Mesendoderm (in vitro differentiated cells): ENCODE measurements at places on chromosomes 13 and 19.

GRCh38 chr13:106561551-106562170 is 6.3 kb downstream of the ARGLU1 start:
- H3K27ac ChIP-seq: no peak overlapping the region
- peak; percentile 30 for DNase-seq
- peaks cover 20% of the 10 kb centered on the region for H3K4me1 ChIP-seq

- H3K27ac ChIP-seq: no peak overlapping the region
- peak; percentile 75 for DNase-seq
Observed at GRCh38 chr19:48842789-48843162, 6.5 kb upstream of the HSD17B14 start.

DNA sequence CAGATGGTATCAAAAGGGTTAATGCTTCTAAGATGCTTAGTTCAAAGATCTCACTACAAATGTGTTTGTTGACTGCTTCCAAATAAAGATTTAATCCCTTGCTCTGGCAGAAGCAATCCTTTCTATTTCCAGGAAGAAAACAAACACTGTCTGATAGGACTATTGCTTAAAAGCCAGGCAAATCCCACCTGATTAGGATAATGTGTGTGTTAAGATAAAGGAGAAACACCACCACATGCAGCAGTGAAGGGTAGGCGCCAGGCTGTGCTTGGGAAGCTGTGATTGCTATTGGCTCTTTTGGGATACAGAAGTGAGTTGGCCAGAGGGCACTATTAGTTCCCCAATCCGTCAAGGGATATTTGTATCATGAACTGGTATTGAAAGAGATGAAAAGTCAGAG is 62.8 kb upstream of the LRCH1 start:
- H3K4me1 ChIP-seq: peaks cover 13% of the 10 kb centered on the region
- no peak overlapping the region for H3K27ac ChIP-seq
- DNase-seq: peak; percentile 94

DNA sequence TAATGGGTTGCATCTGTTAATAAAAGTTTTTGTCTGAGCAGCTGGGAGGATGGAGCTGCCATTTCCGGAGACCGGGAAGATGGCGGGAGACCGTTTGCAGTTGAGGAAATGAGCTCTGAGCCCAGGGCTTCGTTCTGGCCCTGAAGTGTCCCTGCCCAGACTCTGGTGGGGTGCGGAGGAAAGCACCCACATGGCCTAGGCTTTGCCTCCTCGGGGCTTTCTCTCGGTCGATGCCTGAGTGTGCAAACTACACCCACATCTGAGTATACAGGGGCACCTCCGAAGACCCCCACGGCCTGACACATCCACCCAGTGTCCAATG is 15.6 kb upstream of the NANOS3 start:
- H3K36me3 ChIP-seq: no peaks in the 10 kb centered on the region
- no peak for DNase-seq
- no peaks in the 10 kb centered on the region for H3K27me3 ChIP-seq
- no peak overlapping the region for H3K4me3 ChIP-seq
- no peak overlapping the region for H3K27ac ChIP-seq

GRCh38 chr19:32197896-32198882 is 147.2 kb upstream of the ZNF507 start:
- no peak for DNase-seq
- no peak overlapping the region for H3K4me3 ChIP-seq
- no peak overlapping the region for H3K27ac ChIP-seq
- H3K27me3 ChIP-seq: no peaks in the 10 kb centered on the region
- H3K4me1 ChIP-seq: no peaks in the 10 kb centered on the region
- H3K36me3 ChIP-seq: no peaks in the 10 kb centered on the region

DNA sequence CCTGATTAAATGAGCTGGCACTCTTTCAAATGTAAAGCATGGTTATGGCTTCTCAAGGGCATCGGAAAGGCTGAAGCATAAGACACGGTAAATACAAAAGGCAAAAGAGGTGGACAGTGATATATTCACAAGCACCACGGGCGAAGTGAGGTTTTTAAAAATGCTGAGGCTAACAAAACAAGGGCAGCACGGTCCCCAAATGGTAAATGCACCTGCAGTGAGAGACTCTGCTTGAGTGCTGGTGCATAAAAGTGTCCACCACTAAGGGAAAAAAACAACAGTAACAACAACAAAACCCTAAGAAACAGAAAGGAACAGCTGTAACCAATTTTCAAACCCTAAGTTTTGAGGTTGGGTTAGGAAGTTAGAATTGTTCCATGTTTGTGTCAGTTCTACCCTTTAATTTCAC is 234.9 kb downstream of the PCDH9 start:
- DNase-seq: no peak
- H3K4me3 ChIP-seq: no peak overlapping the region
- H3K27ac ChIP-seq: no peak overlapping the region
- H3K27me3 ChIP-seq: no peaks in the 10 kb centered on the region
- no peaks in the 10 kb centered on the region for H3K36me3 ChIP-seq
- no peaks in the 10 kb centered on the region for H3K4me1 ChIP-seq

- peaks cover 14% of the 10 kb centered on the region for H3K4me1 ChIP-seq
- H3K27ac ChIP-seq: no peak overlapping the region
- no peak overlapping the region for H3K4me3 ChIP-seq
- no peaks in the 10 kb centered on the region for H3K36me3 ChIP-seq
- no peaks in the 10 kb centered on the region for H3K27me3 ChIP-seq
Observed at GRCh38 chr13:30033681-30034457, 183.5 kb upstream of the UBL3 start.

- H3K27ac ChIP-seq: no peak overlapping the region
- no peak for DNase-seq
- H3K4me3 ChIP-seq: no peak overlapping the region
- H3K27me3 ChIP-seq: no peaks in the 10 kb centered on the region
- no peaks in the 10 kb centered on the region for H3K36me3 ChIP-seq
- no peaks in the 10 kb centered on the region for H3K4me1 ChIP-seq
Observed at GRCh38 chr13:75375329-75375728, 106.6 kb downstream of the TBC1D4 start.

DNA sequence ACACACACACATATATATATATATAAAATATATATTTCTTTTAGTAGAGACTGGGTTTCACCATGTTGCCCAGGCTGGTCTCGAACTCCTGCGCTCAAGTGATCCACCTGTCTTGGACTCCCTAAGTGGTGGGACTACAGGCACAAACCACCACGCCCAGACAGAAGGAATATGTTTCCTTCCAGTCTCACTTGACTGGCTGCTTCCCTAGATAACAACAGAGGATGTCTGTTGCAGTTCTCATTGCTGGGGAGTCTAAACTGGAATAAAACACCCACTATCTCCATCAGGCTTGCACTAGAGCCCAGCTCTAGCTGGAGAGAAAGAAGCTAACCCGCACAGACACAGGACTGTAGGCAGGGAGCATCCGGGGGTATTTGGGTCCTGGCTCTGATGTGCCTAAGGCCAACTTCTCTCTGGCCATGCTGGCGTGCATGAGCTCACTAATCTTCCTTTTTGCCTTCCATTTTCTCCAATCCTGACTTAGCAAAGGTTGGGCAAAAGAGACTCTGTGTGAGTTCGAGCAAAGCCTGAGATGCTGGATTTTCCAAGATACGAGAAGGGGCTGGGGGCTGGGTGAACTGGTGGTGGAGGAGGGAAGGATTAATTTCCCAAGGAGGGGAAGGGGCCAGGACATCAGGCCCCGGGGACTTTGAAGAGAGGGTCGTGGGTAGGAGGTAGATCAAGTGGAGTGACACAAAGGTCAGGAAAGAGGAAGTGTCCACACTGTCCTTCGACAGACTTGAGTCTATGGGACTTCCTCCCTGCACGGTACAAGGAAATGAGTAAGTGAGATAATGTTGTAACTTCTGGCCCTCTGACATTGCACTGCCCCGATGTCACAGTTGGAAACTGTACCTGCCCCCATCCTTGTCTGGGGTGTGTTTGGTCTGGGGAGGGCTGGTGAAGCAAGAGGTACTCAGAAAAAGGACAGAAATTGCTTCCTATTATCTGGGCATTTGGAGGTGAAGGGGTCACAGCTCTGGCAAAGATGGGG is 22.5 kb upstream of the ALOX5AP start:
- H3K27ac ChIP-seq: no peak overlapping the region
- H3K4me3 ChIP-seq: no peak overlapping the region
- no peaks in the 10 kb centered on the region for H3K4me1 ChIP-seq
- no peak for DNase-seq

- no peak for DNase-seq
- no peaks in the 10 kb centered on the region for H3K36me3 ChIP-seq
- H3K27me3 ChIP-seq: no peaks in the 10 kb centered on the region
- no peaks in the 10 kb centered on the region for H3K4me1 ChIP-seq
- H3K4me3 ChIP-seq: no peak overlapping the region
Observed at GRCh38 chr19:1997353-1998233, 17.9 kb downstream of the BTBD2 start.

GRCh38 chr19:2097886-2098327 is 1.2 kb downstream of the IZUMO4 start:
- H3K27me3 ChIP-seq: no peaks in the 10 kb centered on the region
- no peak overlapping the region for H3K4me3 ChIP-seq
- no peaks in the 10 kb centered on the region for H3K4me1 ChIP-seq
- peaks cover 10% of the 10 kb centered on the region for H3K36me3 ChIP-seq
- DNase-seq: no peak

- no peaks in the 10 kb centered on the region for H3K36me3 ChIP-seq
- no peak overlapping the region for H3K4me3 ChIP-seq
- no peaks in the 10 kb centered on the region for H3K27me3 ChIP-seq
- H3K4me1 ChIP-seq: no peaks in the 10 kb centered on the region
- DNase-seq: no peak
Observed at GRCh38 chr13:26449063-26449848, 108.2 kb upstream of the WASF3 start.

DNA sequence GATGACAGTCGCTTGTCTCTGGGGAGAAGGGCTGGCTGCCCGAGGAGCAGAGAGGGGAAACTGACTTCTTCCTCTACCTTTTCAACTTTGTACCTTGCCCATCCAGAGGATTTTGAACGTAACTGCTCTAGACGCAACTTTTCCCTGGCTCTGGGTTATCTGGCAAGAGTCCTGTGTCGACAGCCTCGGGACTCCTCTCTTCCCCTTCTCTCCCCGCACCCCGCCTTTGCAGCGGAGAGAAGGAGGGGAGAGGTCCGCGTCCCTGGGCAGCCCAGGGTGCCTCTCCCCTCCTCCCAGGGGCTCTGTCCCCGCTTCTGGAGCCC is 574 bp downstream of the SH3GL1 start:
- peak overlapping the region; percentile 93 for H3K4me3 ChIP-seq
- no peaks in the 10 kb centered on the region for H3K27me3 ChIP-seq
- no peak overlapping the region for H3K27ac ChIP-seq
- peak; percentile 28 for DNase-seq

DNA sequence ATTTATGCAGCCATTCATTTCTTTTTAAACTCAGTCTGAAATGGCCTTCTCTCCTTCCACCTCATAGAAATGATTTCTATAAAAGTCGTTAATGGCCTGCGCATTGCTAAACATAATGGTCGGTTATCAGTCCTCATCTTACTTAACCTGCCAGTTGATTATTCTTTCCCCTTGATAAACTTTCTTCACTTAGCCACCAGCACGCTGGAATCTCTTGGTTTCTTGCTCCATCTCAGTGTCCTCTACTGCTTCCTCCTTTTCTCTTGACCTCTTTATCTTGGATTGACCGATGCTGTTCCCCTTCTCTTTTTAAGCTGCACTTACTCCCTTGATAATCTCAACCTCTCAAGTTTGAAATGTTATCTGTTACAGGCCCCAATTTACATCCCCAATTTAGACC is 12.2 kb upstream of the CLC start:
- H3K27me3 ChIP-seq: no peaks in the 10 kb centered on the region
- no peaks in the 10 kb centered on the region for H3K4me1 ChIP-seq
- H3K4me3 ChIP-seq: no peak overlapping the region
- no peak for DNase-seq
- no peaks in the 10 kb centered on the region for H3K36me3 ChIP-seq
- H3K27ac ChIP-seq: no peak overlapping the region

GRCh38 chr13:93398167-93399035 is 171.8 kb downstream of the GPC6 start:
- H3K27me3 ChIP-seq: no peaks in the 10 kb centered on the region
- no peak overlapping the region for H3K4me3 ChIP-seq
- no peak for DNase-seq
- H3K27ac ChIP-seq: no peak overlapping the region

GRCh38 chr13:59906413-59907049 is 257.2 kb downstream of the DIAPH3 start:
- H3K27me3 ChIP-seq: no peaks in the 10 kb centered on the region
- no peak overlapping the region for H3K4me3 ChIP-seq
- H3K36me3 ChIP-seq: no peaks in the 10 kb centered on the region
- DNase-seq: peak; percentile 12
- H3K27ac ChIP-seq: no peak overlapping the region

- H3K36me3 ChIP-seq: no peaks in the 10 kb centered on the region
- H3K4me3 ChIP-seq: no peak overlapping the region
- no peaks in the 10 kb centered on the region for H3K27me3 ChIP-seq
- H3K27ac ChIP-seq: no peak overlapping the region
- H3K4me1 ChIP-seq: no peaks in the 10 kb centered on the region
Observed at GRCh38 chr19:9547870-9548269, 9.4 kb upstream of the ZNF426 start.
